ENCODE measurements at places on chromosomes 6 and 20.

GRCh38 chr6:39243809-39244208, 14.5 kb upstream of the KCNK5 start:
- DNase-seq: no peak

DNA sequence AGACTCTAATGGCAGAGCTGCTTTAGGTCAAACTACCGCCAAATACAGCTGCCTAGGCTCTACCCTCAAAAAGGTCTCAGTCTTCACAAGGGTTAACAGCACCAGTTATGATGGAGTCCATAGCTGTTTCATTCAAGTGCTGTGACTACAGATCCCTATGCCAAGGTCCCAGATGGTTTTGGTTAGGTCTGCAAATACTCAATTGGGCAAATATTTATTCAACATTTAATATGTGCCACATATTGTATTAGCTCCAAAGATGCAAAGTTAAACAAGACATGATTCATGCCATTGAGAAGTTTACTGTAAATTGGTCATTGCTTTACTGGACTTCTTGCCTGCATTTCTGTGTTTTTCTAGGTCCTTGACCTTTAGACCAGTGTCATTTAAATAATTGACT, 55.8 kb upstream of the TFAP2D start:
- DNase-seq: no peak

- no peak for DNase-seq
These were observed 34.9 kb downstream of the PIGU start for GRCh38 chr20:34642009-34642408.

GRCh38 chr6:161436106-161436876, 162.4 kb upstream of the AGPAT4 start:
- DNase-seq: no peak

- DNase-seq: no peak
These were observed 93.4 kb downstream of the ZMYND8 start for GRCh38 chr20:47263080-47263464.

DNA sequence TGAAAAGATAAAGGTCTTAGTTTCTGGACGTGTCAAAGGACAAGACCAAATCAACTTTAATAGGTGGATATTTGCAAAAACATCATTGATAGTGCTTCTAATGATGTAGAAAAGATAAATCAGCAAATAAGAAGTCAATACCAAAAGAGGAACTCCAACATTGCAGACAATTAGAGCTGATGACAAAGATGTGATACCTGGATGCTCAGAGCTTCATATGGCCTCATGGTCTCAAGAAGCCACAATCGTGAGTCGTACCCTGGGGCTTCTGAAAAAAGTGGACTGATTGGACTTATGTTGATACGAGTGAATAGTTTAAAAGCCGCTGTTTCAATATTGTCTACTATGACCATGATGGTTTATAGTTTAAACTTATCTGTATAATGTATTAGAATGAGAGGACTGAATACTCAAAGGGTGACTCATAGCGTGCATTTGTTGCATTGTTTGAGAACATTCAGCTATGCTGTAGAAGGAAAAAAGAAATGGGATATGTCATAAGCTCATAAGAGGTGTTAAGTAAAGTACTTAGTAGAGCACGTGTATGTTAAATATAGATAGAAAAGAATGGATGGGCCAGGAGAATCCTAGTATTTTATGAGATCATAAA, 54.6 kb upstream of the RIPOR2 start:
- DNase-seq: no peak

DNA sequence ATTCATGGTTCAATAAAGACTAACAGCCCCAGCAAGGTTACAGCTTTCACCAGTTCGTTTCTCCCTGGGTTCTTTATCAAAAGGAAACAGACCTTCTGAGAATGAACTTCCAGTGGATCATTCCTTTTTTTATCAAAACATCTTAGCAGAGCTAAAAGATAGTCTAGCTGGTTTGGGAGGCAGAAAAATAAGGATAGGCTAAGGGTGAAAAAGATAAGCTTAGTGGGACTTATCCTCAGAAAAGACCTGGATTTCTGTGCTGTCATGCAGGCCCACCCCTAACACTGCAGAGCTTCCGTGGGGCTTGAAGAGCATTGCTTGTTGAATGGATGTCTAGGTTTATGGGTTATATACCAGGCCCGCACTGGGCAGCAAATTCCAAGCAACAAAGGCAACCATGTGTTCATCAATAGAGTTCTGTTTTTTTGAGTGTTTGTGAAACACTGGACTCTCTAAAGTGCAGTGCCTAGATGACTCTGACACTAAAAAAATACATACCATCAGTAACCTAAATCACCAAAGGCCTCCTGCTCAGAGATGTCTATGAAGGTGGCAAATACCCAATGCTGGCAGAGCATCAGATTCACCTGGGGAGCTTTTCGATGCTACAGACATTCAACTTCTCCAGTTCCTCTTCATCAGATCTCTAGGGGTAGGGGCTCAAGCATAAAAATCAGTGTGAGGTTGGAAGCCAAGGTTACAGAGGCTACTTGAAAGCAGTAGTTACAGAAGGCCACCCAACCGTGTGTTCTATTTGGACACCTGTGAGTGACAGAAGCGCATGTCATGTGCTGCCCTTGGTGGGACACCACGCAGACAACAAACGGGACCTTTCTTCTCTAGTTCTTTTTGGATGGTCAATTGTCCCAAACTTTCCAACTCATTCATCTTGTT, 53.0 kb downstream of the TNFAIP3 start:
- no peak for DNase-seq

- DNase-seq: no peak
These were observed 208.2 kb downstream of the SMOC2 start for GRCh38 chr6:168649209-168649608.

DNA sequence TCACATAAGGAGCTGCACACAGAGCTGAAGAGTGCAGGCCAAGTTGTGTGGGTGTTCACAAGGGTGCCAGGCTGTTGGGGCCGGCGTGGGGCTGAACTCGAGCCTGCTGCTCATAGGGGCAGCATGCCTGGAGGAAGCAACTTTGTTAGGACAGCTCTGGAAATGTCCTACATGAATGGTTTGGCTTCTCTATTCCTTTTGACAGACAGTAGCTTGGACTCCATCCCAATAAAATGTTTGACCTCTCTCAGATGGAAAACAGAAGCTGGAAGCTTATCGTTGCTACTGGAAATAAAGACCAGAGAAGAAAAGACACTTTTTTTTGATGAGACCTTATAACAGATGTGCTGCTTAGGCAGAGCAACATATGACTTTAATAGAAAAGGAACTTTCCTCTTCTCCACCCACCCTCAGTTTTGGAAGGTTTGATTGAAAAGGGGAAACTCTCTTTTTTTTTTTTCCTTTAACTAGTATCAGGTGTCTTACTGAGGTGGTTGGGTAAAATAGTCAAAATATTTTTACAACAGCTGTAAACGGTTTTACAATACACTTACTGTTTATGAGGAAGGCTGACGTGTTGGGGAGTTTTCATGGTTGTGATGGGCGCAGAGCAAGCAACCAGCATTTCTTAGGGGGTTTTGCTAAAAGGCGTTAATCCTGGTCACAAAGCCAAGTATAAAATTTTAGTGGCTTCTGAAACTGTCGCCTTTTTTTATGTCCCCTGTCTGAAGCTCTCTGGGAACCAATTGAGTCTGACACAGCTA, 80.7 kb upstream of the EEF1E1 start:
- DNase-seq: no peak

DNA sequence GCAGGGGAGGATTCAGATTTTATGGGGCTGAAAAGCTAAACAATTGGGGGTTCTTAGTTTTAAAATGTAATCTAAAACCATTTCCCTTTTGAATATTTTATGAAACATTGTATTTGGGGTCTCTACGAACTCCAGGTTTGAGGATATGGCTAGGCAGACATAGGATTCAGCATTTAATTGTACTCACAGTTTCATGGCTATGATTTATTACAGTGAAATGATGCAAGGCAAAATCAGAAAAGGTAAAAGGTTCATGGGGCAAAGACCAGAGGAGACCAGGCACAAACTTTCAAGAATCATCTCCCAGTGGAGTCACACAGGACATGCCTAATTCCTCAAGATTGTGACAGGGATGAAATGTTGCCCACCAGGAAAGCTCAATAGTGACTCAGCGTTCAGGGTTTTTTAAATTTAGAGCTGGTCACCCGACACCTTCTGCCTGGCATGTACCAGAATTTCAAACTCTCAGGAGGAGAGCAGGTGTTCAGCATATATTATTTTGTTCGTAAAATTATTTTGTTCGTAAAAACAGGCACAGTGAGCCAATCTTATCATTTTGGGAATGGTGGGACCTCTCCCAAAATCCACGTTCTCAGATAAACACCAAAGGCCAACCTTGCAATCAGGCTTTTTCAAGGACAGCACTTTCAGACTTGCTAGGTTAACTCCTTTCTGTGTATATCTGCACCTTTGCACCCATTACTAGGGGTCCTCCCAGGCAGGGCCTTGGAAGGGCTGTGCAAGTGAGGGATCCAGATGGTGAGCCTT, 270.3 kb downstream of the NKAIN2 start:
- DNase-seq: no peak

GRCh38 chr6:127204281-127204680, 62.4 kb upstream of the RNF146 start:
- no peak for DNase-seq

GRCh38 chr6:99120641-99121040, 172.9 kb upstream of the FBXL4 start:
- no peak for DNase-seq

DNA sequence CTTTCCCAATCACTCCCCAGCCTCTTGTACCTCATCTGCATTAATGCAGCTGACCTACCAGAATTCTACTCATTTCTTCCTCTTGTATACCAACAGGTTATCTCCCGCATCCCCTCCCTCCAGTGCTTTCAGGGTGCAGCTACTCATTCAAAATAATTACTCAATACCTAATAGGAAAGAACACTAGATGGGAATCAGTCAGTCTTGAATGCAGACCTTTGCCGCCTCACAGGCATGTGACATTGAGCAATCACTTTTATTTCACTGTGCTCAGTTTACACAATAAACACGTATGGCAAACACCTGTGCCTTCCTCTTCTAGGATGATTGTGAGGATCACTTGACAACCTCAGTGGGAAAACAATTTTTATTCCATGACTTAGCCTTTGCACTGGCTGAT, 13.3 kb downstream of the ZSCAN31 start:
- DNase-seq: no peak
